NCI-H345 (cell line): ENCODE measurements at places on chromosomes 1 and 21.

GRCh38 chr1:3652548-3653285, 401 bp downstream of the TP73 start:
- DNase-seq = peak; percentile 58

- peak; percentile 10 for DNase-seq
Measured at GRCh38 chr21:29318354-29318753, 19.6 kb downstream of the BACH1 start.

GRCh38 chr1:49323925-49324540, 547.3 kb upstream of the BEND5 start:
- no peak for DNase-seq

- DNase-seq = no peak
Measured at GRCh38 chr1:193614817-193615216, 428.4 kb upstream of the B3GALT2 start.

DNA sequence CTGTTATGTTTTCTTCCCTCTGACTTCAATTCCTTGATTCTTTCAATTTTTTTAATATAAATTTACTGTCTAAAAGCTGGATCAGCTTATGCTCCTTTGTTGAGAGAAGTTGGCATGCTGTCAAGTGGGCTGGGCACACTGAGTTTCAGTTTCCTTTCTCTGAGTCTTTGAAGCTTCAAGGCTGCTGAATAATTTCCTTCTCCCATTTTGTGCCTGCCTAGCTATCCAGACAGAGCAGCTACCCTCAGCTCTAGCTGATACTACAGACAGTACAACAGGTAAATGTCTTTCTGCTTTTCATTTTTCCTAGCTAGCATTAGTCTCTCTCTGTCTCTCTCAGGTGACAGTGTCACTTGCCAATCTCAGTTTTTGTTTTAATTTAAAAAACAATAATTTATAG, at the start of gene IFI44:
Gene IFI44, plus strand, starts transcription at position 204 of the 400 bp plus-strand sequence. CDS start 365 bp downstream, outside the sequence.
- DNase-seq = peak; percentile 28

- no peak for DNase-seq
Measured at GRCh38 chr1:107963601-107964335, 1.2 kb downstream of the VAV3 start.

GRCh38 chr1:17976854-17977253, 130.7 kb upstream of the IGSF21 start:
- DNase-seq = no peak

DNA sequence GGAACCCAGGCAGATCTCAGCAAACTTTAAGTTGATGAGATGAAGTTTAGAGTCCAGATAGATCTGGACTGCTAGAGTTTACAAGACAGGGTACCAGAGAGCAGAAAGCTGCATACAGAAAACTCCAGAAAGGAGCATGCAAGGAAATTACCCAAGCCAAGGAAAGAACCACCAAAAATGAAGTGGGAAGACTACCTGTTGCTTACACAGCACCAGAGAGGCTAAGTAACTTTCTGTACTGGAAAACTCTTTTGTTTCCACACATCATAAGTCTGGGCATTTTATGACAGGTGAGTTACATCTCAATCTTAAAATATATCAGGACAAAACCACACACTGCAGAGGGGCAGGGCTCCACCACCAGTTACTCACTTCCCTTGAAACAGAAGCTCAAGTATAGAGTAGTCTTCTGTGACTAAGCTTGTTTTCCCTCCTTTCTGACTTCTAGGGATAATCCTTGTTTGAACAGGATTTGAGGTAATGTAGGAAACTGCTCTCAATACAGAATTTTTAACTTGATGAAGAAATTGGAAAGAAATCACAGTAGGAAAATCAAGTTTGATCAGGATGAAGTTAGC, 17.4 kb upstream of the GJA9 start:
- DNase-seq = no peak

- no peak for DNase-seq
Measured at GRCh38 chr1:101299141-101299540, 62.3 kb downstream of the S1PR1 start.

- DNase-seq = no peak
Measured at GRCh38 chr1:62232871-62233278, 38.2 kb downstream of the L1TD1 start.

- DNase-seq = no peak
Measured at GRCh38 chr1:171966426-171967220, 125.3 kb downstream of the DNM3 start.

GRCh38 chr1:3717715-3718601, 34.3 kb upstream of the CCDC27 start:
- DNase-seq = no peak

DNA sequence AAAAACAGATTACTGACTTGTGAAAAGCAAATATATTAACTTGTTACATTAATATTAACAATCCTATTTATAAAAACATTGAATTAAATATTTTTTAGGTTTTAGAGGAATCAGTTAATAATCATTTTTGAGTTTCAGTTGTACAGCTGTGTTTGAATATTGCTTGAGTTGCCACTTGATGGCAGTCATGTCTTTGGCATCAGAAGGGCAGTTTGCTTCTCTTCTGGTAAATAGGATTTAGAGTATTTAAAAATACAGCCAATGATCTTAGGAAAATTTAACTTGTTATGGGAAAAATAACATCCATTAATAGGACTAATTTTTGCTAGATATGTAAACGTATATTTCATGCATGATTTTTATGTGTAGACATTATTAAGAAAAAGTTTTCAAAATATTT, 234.1 kb downstream of the NCAM2 start:
- peak; percentile 34 for DNase-seq

GRCh38 chr1:39163469-39163868, 41.0 kb upstream of the MACF1 start:
- no peak for DNase-seq

DNA sequence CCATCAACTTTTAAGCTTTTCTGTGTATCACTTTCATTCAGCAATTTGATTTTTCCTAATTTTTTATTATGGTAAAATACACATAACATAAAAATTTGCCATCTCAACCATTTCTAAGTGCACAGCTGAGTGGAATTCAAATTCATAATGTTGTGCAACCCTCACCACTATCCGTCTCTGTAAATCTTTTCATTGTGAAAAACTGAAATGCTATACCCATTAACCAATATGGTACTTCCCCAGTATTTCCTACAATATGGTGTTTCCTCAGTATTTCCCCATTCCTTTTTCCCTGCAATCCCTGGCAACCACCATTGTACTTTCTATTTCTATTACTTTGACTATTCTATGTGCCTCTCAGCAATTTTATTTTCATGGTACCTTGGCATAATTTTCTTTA, 6.8 kb downstream of the STPG1 start:
- no peak for DNase-seq

- DNase-seq = no peak
Measured at GRCh38 chr1:78079580-78079979, 33.8 kb downstream of the GIPC2 start.

GRCh38 chr1:112395821-112396652, at the start of gene CTTNBP2NL:
CTTNBP2NL (plus strand) TSS chr1:112396214; CDS start chr1:112416166, 19,952 bp downstream.
- peak; percentile 99 for DNase-seq

DNA sequence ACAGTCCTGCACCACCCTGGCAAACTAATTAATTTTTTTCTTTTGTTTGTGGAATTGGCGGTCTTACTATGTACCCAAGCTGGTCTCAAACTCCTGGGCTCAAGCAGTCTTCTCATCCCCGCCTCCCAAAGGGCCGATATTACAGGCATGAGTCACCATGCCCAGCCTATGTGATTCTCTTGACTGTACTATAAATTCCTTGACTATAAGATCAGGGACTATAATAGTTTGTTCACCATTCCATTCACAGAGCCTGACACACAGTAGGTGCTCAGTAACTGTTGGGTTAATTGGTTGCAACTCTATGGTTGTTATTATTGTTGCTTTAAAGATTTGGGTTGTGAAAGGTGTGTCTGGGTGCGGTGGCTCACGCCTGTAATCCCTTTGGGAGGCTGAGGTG, 17.2 kb downstream of the DAP3 start:
- no peak for DNase-seq

GRCh38 chr1:17883662-17884395, 128.7 kb downstream of the ACTL8 start:
- DNase-seq = no peak

- no peak for DNase-seq
Measured at GRCh38 chr1:97007840-97008604, 286.4 kb downstream of the PTBP2 start.

- no peak for DNase-seq
Measured at GRCh38 chr21:27062443-27062842, 95.6 kb upstream of the ADAMTS5 start.

- no peak for DNase-seq
Measured at GRCh38 chr1:204514828-204515227, 1.4 kb upstream of the MDM4 start.

DNA sequence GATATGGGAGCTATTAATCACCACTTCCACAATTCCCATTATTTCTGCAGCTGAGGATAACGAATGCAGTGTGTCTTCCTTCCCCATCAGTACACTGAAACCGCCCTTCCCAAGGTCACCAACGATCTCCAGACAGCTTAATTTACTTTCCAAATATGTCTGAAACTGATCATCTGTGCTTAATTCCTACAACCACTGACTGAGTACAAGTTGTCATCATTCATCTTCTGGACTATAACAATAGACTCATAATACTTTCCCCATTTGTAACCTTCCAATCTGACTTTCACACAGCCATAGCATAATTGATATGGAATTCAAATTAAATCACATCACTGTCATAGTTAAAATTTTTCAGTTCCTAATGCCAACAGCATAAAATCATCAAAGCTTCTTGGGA, 17.4 kb downstream of the DNM3 start:
- no peak for DNase-seq

DNA sequence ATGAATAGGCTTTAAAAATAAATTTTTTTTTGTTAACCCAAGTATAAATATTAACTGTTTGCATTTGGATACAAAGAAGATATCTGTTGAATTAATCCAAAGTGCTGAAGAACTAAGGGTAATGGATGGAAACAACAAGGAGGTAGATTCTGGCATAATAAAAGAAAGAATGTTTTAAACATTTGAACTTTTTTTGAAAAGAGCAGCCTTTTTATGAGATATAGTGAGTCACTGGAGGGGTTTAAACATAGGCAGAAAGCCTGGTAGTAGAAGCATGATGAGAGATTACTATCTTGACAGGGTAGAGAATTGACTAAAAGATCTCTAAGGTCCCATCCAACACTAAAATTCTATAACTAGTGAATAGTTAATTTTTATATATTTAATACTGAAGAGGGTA, 2.7 kb downstream of the MIER1 start:
- no peak for DNase-seq
